ENCODE measurements at places on chromosomes 7 and 10.

DNA sequence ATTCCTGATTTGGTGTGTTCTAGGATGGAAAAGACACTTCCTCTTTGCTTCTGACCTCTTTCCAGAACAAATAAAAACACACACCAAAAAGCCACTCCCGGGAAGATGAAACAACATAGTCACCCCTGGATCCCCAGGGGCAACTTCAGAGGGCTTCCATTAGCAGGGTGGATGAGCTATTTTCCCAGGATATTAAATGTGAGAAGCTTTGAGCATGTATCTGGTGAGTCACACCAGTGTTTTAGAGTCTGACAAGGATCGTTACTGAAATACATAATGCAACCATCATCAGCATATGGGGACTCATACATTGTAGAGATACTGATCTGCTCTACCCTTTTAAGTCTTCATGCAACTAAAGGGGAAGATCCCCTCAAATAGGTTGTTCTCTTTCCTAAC is 115.5 kb upstream of the ZNF438 start:
- DNase-seq: peak; percentile 60

DNA sequence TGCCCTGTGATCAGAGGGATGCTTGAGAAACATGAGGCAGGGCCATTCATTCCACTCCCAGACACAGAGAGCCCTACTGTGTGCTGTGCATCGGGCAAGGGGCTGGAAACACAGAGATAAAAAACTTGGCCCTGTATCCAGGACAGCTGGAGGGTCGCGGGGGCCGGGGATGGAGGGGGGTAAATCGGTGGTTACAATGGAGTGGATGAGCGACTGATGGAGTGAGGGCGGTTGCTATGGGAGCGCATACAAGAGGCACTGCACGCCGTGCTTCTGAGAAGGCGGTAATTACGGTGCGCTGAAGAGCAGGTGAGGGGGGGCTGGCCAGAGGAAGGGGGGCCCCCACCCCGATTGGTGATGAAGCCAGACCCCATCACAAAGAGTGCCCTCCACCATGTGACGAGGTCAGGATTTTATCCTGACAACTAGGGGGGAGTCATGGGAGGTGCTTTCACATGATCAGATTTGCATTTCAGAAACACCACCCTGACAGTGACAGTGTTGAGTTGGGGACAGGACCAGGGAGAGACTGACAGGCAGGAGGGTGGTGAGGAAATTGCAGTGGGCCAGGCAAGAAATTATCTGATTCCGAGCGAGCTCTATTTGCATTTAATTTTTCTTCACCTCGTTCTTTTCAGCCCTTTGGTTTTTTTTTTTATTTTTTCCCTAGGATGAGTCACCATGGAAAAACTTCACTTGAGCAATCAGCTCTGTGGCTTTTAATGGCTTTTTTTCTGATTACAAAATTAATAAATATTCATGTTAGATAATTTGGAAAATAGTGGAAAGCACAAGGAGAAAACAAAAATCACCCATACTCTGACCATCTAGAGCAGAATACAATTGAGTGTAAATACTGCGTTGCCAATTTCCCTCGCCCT is 7.8 kb downstream of the CPA5 start:
- no peak for DNase-seq

DNA sequence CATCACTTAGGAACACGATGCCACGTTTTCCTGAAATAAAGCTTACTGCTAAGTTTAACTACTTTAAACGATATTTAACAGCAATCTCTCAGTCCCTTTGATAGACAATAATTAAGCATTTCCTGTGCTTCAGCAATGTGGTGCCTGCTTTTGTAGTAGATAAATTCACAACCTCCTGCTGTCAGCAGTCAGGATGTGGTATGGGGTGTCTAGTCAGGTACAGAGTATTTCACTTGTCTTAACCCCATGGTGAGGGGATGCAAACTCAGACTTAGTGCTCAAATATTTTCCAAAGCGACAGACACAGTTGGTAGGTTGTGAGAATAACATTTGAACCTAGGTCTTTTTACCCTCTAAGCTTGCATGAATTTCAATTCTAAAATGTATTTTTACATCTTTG is 526.2 kb upstream of the PFKP start:
- no peak for DNase-seq

DNA sequence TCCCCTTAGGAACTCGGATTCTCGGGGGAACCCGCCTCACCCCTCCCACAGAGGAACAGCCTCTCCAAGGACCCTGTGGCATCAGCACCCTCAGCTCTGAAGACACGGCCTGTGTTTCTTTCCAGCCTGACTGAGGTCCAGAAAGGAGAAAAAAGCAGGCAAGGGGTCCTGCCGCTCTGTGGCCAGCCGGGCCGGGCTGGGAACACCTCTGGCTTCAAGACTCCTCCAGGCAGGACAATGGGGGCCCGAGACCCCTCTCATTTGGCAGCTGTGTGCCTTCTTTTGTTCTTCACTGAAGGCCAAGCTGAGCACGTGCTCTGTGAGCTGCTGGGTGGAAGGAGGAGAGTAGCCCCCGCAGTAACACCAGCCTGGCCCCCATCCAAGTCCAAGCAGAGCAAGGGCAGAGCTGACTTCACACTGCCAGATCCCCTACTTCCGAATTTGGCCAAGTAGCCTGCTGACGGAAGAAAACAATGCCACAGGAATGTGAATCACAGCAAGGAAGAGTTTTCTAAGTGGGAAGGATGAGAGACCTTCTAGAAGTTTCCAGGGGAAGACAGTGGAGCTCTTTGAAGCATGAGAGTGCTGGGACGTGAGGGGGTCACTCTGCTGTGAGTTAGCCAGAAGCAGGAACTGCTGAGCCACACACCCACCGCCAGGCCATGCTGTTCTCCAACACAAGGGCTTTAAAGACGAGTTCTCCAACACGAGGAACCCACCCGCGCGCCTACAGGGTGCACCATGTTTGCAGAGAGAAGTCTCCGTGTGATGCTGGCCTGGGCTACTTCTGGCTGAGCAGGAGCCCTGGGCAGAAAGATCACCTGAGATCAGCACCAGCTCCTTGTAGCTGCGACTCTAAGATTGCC is 3.1 kb downstream of the CNPY1 start:
- no peak for DNase-seq

- no peak for DNase-seq
Observed at GRCh38 chr7:106840342-106840741, 24.7 kb upstream of the PIK3CG start.

DNA sequence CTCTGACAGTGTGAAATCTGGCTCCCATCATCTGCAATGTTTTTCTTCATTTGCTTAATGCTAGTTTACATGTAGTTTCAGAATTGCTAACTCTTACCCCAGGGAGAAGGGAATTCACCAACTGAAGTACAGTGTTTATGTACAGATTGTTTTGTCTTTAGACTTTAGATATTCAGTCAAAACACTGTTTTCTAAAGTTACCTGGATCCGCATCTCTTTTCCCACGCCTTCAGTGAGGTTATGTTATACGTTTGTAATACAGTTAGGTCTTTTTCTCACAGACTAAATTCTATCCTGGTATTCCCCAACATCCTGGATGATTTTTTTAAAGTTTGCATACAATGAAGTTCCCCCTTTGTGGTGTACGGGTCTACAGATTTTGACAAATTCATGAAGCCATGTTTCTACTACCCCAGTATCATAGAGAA is 3.2 kb upstream of the LYZL1 start:
- no peak for DNase-seq

- DNase-seq: no peak
Observed at GRCh38 chr7:4302203-4302905, 379.7 kb upstream of the FOXK1 start.

DNA sequence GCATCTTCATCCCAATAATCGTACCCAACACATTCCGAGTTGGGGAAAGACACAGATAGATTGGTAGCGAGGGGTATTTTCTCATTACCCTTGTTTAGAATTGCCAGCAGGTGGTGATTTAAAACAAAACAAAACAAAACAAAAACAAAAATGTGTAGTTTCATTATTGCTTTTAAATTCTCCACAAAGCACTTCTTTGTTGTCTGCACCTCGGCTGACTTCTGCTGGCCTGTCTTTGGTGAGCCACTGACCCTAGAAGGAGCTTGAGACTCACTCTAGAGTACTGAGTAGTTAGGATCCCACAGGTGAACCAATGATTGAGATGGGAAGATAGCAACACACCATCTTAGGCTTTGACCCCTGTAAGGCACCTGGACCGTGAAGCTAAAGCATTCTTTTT is 105.4 kb upstream of the BET1 start:
- no peak for DNase-seq

DNA sequence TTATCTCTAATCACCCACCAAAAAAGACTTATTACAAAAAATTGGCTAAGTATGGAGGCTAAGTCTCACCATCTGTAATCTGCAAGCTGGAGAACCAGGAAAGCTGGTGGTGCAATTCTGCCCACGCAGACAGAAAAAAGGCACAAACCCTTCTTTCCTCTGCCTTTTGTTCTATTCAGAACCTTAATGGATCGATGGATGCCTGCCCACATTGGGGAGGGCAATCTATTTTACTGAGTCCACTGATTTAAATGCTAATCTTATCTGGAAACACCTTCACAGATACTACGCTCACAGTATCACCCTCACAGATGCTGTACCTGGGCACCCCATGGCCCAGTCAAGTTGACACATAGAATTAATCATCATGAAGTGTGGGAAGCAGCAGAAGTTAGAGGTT is 10.2 kb downstream of the IGFBP3 start:
- no peak for DNase-seq

DNA sequence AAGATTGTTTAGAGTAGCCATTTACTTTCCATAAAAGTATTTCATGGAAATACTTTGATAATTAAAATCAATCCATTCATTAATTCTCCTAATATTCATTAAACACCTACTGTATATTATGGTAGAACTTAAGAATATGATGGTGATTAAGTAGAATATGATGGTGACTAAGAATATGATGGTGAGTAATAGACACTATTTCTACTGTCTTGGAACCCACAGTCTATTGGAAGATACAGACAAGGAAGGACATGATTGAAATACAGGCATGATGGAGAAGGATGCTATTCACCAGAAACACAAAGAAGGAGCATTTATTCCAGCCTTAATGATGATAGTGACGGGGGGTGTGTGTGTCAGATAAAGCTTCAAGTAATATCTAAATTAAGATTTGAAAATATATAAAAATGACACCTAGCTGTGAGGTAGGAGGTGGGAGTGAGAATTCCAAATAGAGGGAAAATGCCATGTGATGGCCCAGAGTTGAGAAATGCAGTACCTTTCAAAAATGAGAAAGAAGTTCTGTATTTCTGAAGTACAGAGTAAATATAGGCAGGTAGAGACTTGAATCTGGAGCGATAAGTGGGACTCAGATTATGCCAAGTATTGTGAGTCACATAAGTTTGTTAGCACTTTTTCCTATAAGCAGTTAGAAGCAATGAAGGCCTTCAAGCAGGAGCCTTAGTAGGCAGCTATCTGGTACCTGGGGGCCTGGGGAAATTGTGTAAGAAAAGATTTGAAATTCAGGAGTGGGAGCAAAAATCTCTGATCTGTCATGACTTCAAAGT is 12.5 kb upstream of the CDK13 start:
- no peak for DNase-seq

- no peak for DNase-seq
Observed at GRCh38 chr7:110921595-110922151, 169.3 kb upstream of the LRRN3 start.

- no peak for DNase-seq
Observed at GRCh38 chr7:7201578-7202374, 19.4 kb downstream of the C1GALT1 start.

GRCh38 chr7:46147871-46148270 is 226.8 kb upstream of the IGFBP3 start:
- no peak for DNase-seq

DNA sequence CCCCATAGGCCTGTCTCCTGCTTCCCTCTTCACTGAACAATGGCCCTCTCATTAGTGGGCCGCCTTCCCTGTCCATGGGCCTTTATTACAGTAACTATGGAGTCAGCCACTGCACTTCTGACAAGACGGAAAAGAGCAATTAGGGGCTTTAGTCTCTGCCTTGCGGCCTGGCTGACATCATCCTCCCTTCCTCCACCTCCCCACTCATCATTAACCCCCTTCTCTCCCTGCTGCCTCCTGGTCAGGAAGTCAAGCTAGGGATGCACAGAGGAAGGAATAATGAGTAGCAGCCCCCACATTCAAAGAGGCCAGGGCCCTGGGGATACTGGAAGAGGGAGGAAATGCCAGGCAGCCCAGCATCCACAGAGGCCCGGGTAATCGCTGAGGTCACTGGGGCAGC is 101.6 kb upstream of the PLXNA4 start:
- DNase-seq: no peak

GRCh38 chr7:4204513-4205165 is 477.5 kb upstream of the FOXK1 start:
- DNase-seq: no peak

DNA sequence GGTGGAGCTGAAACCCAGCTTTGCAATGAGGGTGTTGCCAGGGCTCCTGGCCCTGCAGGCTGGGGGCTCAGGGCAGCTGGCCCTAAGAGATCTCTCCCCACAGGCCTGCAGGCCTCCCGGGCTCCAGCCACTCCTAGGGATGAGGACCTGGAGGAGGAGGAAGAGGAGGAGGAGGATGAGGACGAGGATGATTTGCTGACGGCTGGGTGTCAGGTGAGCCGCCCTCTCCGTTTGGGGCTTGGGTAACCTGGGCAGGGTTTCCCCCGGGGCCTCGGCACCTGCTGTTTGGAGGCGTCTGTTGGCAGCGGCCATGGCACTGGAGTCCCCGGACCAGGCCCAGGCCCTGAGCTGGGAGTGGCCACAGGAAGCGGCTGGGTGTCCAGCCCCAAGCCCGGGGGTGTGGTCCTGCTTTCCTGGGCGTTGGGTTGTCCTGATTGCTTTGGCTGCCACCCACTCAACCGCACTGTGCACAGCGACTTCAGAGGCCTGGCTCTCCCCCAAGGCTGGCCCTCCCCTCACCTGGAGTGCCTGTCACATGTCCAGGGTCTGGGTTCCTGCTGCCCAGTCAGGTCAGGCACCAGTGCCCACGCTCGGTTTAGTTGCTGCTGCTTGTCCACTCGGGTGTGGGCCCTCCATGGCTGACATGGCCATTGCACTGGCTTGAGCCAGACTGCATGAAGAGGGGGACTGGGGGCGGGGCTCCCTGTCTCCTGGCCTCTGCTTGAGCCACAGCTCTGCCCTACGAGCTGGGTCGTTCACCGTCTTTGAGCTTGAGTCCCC is 5.9 kb downstream of the ZNF316 start:
- DNase-seq: no peak

DNA sequence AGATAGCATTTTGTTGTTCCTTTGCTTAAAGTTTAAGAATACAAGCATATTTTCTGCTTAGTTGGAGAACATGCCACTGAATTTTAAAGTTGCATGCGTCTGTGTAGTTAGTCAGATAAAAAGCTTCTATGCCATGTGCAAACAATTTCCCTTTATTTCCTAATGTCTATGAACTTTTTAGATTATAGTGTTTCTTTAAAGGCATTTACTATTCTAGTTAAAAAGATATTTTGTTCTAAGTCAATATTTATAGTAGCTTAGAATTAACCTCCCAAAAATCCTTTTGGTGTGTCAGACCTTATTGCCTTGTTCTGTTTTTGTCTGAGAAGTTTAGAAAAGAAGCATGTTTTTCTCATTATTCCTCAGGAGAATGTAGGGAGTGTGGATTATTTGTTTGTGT is 99.0 kb upstream of the GATA3 start:
- no peak for DNase-seq

DNA sequence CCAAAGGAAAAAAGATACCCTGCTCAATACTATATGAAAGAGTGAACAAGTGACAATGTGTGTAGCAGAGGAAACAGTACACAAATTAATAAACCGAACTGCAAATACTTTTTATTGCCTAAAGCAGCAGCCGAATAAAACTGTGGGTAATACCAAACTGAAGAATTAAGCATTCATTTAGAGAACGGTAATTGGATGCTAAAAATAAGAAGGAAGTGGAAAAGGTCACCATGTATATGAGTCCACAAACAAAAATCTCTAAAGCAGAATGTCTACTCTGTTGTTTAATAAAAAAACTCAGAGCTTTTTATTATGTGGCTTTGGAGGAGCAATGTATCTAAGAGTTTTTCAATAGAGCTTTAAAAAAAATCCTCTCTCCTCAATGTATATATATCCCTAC is 87.9 kb downstream of the ETV1 start:
- DNase-seq: no peak

All from HTR-8/SVneo (cell line).